ENCODE measurements at places on chromosomes 16 and 17.

DNA sequence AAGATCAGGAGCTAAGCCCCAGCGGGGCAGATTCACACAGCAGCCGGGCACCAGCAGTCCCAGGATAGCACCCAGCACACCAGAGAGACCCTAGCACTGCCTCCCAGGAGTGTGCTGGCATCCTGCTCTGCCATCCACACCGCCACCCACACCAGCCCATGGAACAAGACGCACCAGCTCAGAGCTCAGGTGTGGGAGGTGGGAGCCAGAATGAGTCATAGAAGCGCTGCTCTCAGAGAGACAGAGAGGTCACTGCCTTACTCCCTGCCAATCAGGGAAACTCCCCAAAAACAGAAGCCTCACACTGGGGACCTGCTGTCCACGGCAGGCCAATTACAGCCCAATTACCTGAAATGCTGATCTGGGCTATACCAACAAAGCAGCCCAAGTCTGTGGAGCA, 64.9 kb downstream of the CDYL2 start:
- no peak overlapping the region for H3K4me3 ChIP-seq
- no peak overlapping the region for H3K27ac ChIP-seq
- H3K4me1 ChIP-seq, result peaks cover 35% of the 10 kb centered on the region
- H3K36me3 ChIP-seq, result peaks cover 14% of the 10 kb centered on the region
- no peaks in the 10 kb centered on the region for H3K27me3 ChIP-seq

- H3K27ac ChIP-seq, result no peak overlapping the region
- H3K27me3 ChIP-seq, result no peaks in the 10 kb centered on the region
- peaks cover 21% of the 10 kb centered on the region for H3K4me1 ChIP-seq
Observed at GRCh38 chr16:79210607-79211006, 389.9 kb downstream of the MAF start.

- no peaks in the 10 kb centered on the region for H3K36me3 ChIP-seq
- no peak overlapping the region for H3K4me3 ChIP-seq
- no peak for DNase-seq
- no peaks in the 10 kb centered on the region for H3K4me1 ChIP-seq
- H3K27ac ChIP-seq, result no peak overlapping the region
Observed at GRCh38 chr17:7119314-7119713, 4.7 kb upstream of the ASGR2 start.

- no peaks in the 10 kb centered on the region for H3K36me3 ChIP-seq
- DNase-seq, result no peak
- peaks cover 53% of the 10 kb centered on the region for H3K4me1 ChIP-seq
- peak overlapping the region; percentile 42 for H3K27ac ChIP-seq
Observed at GRCh38 chr17:77320485-77321256, 179.9 kb downstream of the SEC14L1 start.

GRCh38 chr16:89723279-89724250, 2.2 kb downstream of the ZNF276 start:
- H3K27ac ChIP-seq, result peak overlapping the region; percentile 89
- peaks cover 10% of the 10 kb centered on the region for H3K36me3 ChIP-seq
- peak; percentile 78 for DNase-seq

DNA sequence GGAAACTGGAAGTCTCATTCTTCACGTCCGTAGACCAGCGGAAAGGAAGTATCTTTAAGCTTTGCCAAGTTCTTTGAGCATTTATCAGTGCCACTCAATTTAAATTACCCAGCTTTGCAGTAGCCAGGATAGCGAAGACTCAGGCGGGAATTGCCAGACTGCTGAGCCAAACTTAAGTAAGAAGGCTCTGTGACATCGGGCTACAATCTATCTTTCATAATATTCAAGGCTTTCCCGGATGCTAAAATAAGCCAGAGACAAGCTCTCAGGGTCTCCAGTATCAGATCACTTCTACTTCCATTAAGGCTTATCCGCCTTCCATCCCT, 436 bp upstream of the BRIP1 start:
- peaks cover 39% of the 10 kb centered on the region for H3K4me1 ChIP-seq
- DNase-seq, result no peak
- H3K27ac ChIP-seq, result peak overlapping the region; percentile 91
- peaks cover 2% of the 10 kb centered on the region for H3K36me3 ChIP-seq

DNA sequence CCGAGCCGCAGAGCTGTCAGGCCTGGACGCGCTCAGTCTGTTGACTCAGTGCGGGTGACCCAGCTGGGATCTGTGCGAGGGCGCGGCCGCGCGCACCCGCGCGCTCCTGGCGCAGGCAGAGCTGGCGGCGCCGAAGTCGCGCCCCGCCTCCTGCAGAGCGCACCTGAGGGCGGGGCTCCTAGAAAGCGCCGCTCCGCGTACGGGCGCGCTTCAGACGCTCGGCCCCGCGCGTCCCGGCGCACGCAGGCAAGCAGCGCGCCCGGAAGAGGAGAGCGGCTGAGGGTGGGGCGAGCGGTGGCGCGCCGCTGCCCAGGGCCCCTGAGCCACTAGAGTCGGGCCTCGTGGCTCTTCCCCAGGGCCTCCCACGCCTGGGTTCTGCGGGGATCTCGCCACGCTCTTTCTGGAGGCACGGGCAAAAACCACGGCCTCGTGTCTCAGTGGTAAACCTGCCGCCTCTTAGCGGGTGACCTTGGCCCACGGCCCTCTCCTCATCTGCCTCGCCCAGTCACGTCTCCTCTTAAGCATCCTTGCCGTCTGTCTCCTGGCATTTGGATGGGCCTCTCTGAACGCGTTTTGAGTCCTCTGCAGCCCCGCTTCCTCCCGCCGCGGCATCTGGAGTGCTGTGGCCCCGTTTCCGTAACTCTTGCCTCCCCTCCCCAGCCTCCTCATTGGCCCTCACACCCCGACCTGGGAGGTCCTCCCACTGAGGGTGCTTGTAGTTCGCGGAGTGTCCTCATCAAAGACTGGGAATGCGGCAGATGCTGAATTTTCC, at the start of gene ABCA5:
Gene ABCA5 (minus strand): TSS at position 74 of the 772 bp plus-strand sequence. CDS start 12,718 bp downstream, outside the sequence.
- peak within 1 kb of the TSS; percentile 97 for H3K4me3 ChIP-seq
- peak; percentile 91 for DNase-seq
- peaks cover 42% of the 10 kb centered on the region for H3K4me1 ChIP-seq
- no peaks in the 10 kb centered on the region for H3K27me3 ChIP-seq
- peaks cover 14% of the 10 kb centered on the region for H3K36me3 ChIP-seq

- no peak for DNase-seq
- H3K27ac ChIP-seq, result no peak overlapping the region
Observed at GRCh38 chr17:44384281-44384822, 5.1 kb downstream of the ITGA2B start.

DNA sequence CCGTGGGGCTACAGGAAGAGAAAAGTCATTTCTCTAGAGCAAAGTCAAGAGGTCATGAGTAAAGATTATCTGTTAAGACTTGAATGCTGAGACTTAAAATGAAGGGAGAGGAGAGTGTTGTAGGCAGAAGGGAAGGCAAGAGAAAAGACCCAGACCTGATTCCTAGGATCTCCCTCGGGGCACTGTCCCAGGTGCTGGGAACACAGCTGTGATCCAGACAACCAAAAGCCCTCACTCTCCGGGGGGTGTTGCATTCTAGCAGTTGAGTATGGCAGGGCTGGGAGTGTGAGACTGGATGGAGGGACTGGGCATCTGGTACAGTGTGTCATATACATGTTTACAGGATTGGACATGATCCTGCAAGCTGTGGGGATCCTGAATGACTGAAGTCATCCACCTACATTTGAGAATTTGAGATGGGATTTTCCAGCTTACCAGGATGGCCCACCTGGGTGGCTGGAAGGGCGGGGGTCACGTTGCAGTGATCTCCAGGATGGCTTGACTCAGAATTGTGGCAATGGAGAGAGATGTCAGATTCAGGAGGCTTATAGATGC, 29.1 kb downstream of the ARSG start:
- peaks cover 22% of the 10 kb centered on the region for H3K4me1 ChIP-seq
- no peak overlapping the region for H3K4me3 ChIP-seq
- no peaks in the 10 kb centered on the region for H3K27me3 ChIP-seq
- H3K27ac ChIP-seq, result no peak overlapping the region
- no peaks in the 10 kb centered on the region for H3K36me3 ChIP-seq
- DNase-seq, result no peak

DNA sequence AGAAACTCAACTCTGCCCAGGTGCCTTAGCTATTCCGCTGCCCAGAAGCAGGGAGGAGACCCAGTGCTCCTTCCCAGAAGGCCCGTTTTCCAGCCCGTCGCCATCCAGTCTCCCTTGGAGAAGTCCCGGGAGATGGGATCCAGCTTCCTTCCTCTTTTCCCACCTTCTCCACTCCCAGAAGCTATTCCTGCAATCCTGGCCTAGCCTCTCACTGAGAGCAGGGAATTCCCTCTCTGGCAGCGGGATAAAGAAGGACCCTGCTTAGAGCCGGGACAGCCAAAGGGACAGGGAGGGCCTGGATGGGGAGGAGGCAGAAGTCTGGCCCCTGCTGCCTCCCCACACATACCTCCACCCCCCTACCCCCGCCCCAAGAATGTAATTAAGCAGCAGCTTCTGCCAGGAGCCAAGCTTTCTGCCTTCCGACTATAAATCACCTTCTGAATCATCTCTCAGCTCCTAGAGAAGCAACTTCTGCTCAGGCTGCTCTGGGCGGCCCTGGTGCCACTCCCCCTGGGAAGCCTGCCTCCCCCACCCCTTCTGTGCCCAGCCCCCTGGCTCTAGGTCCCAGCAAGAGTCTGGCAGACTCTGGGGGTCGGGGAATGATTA, 6.4 kb downstream of the WNT3 start:
- H3K36me3 ChIP-seq, result no peaks in the 10 kb centered on the region
- peaks cover 30% of the 10 kb centered on the region for H3K27me3 ChIP-seq
- no peak overlapping the region for H3K4me3 ChIP-seq
- H3K4me1 ChIP-seq, result peaks cover 2% of the 10 kb centered on the region
- DNase-seq, result no peak

- no peaks in the 10 kb centered on the region for H3K4me1 ChIP-seq
- H3K27me3 ChIP-seq, result no peaks in the 10 kb centered on the region
- DNase-seq, result peak; percentile 22
- no peak overlapping the region for H3K4me3 ChIP-seq
- no peaks in the 10 kb centered on the region for H3K36me3 ChIP-seq
Observed at GRCh38 chr17:63222655-63223054, 223.5 kb downstream of the CYB561 start.

DNA sequence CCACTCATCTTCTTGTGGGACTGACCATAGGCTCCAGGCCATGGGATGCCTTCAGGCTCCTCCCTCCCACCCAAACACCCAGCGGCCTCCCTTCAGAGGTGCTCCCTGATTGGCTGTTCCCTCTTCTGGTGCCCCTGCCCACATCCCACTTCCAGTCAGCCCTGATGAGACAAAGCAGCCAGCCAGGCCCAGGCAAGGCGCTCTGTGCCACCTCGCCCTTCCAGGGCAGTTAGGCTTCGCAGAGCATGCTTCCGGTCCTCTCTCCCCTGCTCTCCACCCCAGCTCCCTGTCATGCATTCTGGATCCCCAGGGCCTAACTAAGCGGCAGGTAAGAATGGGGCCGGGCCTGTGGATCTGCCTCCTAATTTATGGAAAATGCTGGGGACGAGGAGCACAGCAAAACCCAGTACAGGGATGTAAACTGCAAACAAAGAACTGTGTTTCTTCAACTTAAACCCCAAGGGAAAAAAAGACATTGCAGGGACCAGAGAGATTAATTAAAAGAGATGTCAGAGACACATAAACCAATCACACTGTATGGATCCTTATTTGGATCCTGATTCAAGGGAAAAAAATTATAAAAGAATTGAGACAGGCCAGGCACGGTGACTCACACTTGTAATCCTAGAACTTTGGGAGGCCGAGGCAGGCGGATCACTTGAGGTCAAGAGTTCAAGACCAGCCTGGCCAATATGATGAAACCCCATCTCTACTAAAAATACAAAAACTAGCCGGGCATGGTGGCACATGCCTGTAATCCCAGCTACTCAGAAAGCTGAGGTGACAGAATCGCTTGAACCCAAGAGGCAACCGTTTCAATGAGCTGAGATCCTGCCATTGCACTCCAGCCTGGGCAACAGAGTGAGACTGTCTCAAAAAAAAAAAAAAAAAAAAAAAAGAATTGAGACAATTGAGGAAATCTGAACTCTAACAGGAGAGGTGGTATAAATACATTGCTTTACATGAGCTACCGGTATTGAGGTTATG, 26.0 kb downstream of the ZDHHC7 start:
- DNase-seq, result no peak
- no peaks in the 10 kb centered on the region for H3K27me3 ChIP-seq
- peaks cover 13% of the 10 kb centered on the region for H3K4me1 ChIP-seq
- peaks cover 4% of the 10 kb centered on the region for H3K36me3 ChIP-seq
- peak overlapping the region; percentile 11 for H3K4me3 ChIP-seq
- peak overlapping the region; percentile 78 for H3K27ac ChIP-seq

- no peak overlapping the region for H3K27ac ChIP-seq
- no peaks in the 10 kb centered on the region for H3K4me1 ChIP-seq
- peaks cover 22% of the 10 kb centered on the region for H3K27me3 ChIP-seq
- no peaks in the 10 kb centered on the region for H3K36me3 ChIP-seq
- no peak for DNase-seq
- H3K4me3 ChIP-seq, result no peak overlapping the region
Observed at GRCh38 chr17:82384051-82384729, 12.6 kb downstream of the UTS2R start.

- H3K4me3 ChIP-seq, result no peak overlapping the region
- no peak overlapping the region for H3K27ac ChIP-seq
- no peak for DNase-seq
- H3K36me3 ChIP-seq, result peaks cover 10% of the 10 kb centered on the region
Observed at GRCh38 chr16:8678068-8678927, 3.9 kb downstream of the ABAT start.

GRCh38 chr17:75010683-75011400, 1.6 kb upstream of the MRPL58 start:
- no peak overlapping the region for H3K27ac ChIP-seq
- no peaks in the 10 kb centered on the region for H3K27me3 ChIP-seq
- DNase-seq, result no peak

- peak; percentile 61 for DNase-seq
- no peaks in the 10 kb centered on the region for H3K27me3 ChIP-seq
- H3K4me1 ChIP-seq, result peaks cover 47% of the 10 kb centered on the region
- H3K27ac ChIP-seq, result peak overlapping the region; percentile 98
- H3K36me3 ChIP-seq, result peaks cover 16% of the 10 kb centered on the region
Observed at GRCh38 chr17:58326609-58327362, 1.8 kb downstream of the TSPOAP1 start.

DNA sequence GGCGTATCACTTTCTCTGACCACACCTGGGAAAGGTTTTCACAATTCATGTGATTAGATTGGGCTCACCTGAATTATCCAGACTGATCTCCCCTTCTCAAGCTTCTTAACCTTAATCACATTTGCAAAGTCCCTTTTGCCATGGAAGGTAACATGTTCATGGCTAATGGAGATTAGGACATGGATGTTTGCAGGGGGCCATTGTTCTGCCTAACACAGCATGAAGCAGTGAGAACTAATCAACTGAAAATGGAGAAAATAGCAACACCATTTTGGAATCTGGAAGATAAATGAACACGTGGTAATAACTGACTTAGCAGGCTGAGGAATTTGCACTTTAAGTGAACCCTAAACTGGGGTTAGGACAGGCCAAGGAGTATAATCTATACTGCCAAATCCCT, 25.0 kb upstream of the SBK1 start:
- H3K4me3 ChIP-seq, result no peak overlapping the region
- no peak for DNase-seq
- peaks cover 12% of the 10 kb centered on the region for H3K4me1 ChIP-seq
- peaks cover 19% of the 10 kb centered on the region for H3K27me3 ChIP-seq
- H3K36me3 ChIP-seq, result no peaks in the 10 kb centered on the region

GRCh38 chr17:58480090-58480489, 8.1 kb downstream of the HSF5 start:
- no peaks in the 10 kb centered on the region for H3K36me3 ChIP-seq
- DNase-seq, result no peak
- H3K27ac ChIP-seq, result no peak overlapping the region

GRCh38 chr17:65158041-65158440, 20.9 kb downstream of the RGS9 start:
- DNase-seq, result no peak
- H3K4me3 ChIP-seq, result no peak overlapping the region
- H3K27me3 ChIP-seq, result no peaks in the 10 kb centered on the region
- H3K27ac ChIP-seq, result no peak overlapping the region
- H3K36me3 ChIP-seq, result peaks cover 2% of the 10 kb centered on the region

- no peak overlapping the region for H3K27ac ChIP-seq
- no peaks in the 10 kb centered on the region for H3K4me1 ChIP-seq
- peaks cover 42% of the 10 kb centered on the region for H3K27me3 ChIP-seq
- no peak overlapping the region for H3K4me3 ChIP-seq
Observed at GRCh38 chr17:49505854-49506253, 10.8 kb downstream of the NGFR start.

All from activated T-cell treated with anti-CD3 and anti-CD28 coated beads, Interleukin-2, amount 50 U/mL, for 72 hours (primary cell).